ENCODE measurements at places on chromosomes 11 and 22.

GRCh38 chr11:47035108-47035507, 98.5 kb downstream of the CSTPP1 start:
- no peak for DNase-seq

DNA sequence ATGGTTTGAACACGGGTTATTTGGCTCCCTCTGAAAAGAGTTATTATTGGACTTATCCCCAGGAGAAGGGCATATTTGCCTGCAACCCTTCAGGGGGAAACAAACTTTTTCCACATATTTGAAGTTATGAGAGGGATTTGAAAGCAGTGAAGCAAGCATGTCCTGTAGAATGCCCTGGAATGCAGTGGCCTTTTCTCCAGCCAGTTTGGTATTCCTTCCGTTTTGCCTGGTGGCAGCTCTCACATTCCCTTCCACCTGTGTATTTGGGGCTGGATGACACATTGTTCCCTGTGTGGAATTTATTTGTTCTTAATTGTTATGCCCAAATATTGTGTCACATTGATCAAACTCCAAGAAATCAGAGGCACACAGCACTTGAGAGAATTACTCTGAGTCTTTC, 59.0 kb downstream of the OSBP2 start:
- DNase-seq: no peak

DNA sequence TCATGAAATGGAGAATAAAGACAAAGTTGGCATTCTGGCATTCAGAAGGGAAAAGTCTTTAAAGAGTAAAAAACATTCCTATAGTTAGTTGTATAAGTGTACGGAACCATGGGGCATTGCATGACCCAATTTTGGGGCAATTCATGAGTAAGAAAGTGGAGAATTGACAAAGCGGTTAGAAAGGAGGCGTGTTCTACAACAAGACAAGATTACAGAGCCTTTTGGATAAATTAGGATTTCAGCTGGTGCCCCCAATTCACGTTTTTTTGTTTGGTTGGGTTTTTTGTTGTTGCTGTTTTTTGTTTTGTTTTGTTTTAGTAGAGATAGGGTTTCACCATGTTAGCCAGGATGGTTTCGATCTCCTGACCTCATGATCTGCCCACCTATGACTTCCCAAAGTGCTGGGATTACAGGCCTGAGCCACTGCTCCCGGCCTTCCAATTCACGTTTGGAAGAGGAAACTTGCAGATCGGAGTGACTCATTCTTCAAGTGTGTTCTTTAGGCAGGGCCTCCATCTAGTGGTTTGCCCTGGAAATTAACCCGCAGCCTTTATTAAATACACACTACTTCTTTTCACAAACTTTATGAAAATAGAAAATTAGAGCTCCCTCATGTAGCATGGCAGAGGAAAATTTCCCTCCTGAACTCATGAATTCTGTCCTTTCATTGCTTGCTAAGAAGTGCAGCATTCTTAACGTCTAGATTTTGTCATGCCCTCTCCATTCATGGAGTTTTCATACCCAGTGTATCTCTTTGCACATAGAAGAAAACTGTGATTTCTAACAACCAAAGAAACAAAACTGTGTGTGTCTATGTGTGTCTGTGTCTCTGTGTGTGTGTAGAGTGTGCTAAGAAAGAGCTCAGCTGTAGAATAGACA, 118.1 kb downstream of the BBOX1 start:
- peak; percentile 8 for DNase-seq

DNA sequence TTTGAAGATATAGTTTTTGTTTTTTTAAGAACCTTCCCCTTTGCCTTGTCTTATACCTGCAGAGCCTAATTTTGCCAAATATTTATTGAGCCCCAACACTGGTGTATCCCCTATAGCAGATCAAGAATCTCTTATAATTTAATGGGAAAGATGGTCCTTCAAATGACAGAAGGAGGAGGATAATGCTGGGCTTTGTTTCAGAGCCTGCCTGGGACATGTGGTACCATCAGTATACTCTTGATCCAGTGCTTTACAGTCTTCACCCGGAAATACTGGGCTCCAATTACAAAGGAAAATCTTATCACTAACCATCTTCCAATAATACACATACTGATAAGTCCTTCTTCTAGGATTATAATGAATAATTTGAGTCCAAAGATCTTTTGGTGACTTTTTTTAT, 84.7 kb downstream of the GAB2 start:
- DNase-seq: no peak

GRCh38 chr11:125994509-125994908, 48.7 kb downstream of the VSIG10L2 start:
- DNase-seq: no peak

GRCh38 chr22:32717337-32718240, 83.9 kb upstream of the TIMP3 start:
- no peak for DNase-seq

DNA sequence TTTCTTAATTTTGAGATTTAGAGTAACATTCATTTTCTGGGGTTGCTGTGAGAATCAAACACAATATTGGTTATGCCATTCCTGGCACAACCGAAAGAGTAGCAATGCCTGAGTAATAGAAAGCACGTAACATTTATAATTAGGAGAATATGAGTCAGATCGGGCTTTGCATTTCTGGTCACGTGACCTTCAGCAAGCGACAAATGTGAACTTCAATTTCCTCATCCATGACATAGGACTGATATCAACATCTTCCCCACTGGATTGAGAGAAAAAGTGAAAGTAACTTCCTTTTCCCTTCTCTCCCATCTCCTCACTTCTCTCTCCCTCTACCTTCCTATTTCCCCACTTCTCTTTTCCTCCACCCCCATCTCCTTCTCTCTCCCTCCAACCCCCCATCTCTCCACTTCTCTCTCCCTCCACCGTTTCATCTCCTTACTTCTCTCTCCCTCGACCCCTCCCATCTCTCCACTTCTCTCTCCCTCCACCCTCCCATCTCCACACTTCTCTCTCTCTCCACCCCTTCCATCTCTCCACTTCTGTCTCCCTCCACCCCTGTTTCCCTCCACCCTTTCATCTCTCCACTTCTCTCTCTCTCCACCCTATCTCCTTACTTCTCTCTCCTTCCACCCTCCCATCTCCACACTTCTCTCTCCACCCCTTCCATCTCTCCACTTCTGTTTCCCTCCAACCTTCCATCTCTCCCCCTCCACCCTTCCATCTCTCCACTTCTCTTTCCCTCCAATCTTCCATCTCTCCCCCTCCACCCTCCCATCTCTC, 33.5 kb upstream of the CAT start:
- DNase-seq: no peak

DNA sequence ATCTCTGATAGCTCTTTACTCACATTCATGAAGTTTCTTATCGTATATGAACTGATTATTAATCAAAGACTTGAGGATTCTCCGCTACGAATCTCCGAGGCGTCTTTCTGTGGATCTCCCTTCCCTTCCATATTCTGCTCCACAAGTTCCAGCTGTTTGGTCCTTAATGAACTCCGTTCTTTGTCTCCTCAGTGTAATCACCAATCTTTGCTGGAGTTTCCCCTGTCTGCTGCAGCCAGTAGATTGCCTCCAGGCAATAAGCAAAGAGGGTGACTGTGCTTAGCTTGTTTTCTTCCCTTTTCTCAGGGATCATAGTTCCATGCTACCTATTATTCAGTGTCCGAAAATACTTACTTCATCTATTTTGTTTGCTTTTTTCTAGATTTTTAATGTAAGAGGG, 169.6 kb upstream of the FOLH1 start:
- no peak for DNase-seq

- DNase-seq: no peak
Measured at GRCh38 chr22:36367479-36367878, 20.3 kb downstream of the MYH9 start.

- no peak for DNase-seq
Measured at GRCh38 chr11:73218106-73218829, at the start of gene P2RY2. TSS of gene P2RY2 (plus strand) at chr11:73218281. CDS start at chr11:73234160, 15,879 bp downstream.

- DNase-seq: no peak
Measured at GRCh38 chr11:2590131-2590964, 109.4 kb downstream of the KCNQ1OT1 start.

DNA sequence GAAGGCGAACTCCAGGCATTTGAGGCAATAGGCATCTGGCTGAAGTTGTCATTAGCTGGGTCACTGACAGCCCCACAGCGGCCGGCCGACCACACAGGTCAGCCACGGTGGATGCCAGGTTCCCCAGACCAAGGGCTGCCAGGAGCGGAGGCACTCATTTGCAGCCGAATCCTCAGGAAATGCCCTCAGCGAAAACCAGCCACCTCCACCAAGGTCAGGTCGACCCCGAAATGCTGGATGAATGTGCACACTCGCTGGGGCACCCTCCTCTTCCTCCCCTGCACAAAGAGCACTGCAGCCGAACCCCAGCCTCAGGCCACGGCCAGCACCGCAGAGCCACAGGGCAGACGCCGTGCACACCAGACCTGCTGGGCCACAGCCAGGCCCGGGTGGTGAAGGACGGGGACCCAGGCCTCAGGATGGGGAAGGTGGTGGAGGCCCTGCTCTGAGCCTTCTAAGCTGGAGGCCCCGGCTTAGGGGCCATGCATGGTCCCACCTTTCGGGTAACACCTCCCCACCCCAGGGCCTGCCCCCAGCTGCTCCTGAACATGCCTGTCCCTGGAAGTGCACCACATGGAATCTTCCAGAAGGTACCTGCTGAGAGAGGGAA, 206.0 kb downstream of the BRD1 start:
- DNase-seq: no peak

GRCh38 chr11:121086866-121087265, 14.2 kb upstream of the TECTA start:
- DNase-seq: no peak

DNA sequence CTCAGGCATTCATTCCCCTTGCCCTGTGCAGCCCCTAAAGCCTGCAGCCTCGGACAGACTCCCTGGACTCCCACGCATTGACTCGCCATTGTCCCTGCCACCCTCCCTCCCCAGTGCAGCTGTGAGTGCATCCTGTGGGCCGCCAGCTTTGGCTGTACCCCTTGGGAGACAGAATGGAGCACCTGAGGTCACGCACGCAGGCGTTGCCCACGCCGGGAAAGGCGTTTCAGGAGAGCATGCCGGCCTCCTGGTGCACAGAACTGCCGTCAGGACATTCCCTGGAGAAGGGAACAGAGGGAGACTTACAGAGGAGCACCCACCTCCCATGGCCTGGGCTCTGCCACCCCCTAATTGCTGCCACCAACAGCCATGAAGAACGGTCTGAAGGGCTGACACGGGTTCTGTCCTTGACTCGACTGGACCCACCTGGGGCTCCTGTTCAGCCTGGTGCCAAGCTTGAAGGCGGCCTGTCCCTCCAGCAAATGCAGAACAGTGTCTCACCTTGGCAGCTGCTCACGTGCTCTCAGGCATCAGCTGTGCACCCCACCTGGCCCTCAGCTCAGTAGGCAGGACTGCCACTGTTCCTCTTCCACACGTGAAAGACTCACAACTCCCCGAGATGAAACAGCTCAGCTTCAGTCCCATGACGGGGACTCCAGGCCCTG, 503.8 kb downstream of the BRD1 start:
- DNase-seq: no peak

GRCh38 chr22:34015642-34016041, 95.4 kb upstream of the LARGE1 start:
- DNase-seq: no peak

GRCh38 chr11:65932558-65932919, 12.7 kb upstream of the TSGA10IP start:
- DNase-seq: no peak

GRCh38 chr11:6695377-6695776, 12.2 kb upstream of the MRPL17 start:
- DNase-seq: no peak

DNA sequence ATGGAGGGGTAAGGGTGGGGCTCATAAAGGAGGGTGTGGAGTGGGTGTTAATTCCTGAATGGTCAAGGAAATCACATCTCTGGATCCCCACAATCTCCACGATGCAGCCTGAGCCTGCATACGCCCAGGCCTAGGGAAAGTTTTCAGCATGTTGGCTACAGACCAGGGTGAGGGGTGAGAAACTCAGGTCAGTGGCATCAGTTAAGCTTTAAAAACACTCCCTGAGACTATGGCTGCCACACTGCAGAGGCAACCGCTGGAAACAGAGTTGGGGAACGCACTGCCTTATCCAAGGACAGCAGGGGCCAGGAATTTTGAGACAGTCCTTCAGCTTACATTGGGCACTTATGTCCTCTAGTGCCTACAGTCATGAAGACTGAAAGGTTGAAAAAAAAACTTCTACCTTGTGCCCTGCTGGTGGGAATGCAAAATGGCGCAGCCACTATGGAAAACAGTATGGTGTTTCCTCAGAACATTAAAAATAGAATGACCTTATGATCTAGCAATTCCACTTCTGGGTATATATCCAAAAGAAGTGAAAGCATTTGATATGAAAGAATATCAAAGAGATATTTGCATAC, 19.7 kb downstream of the DKK3 start:
- DNase-seq: no peak

DNA sequence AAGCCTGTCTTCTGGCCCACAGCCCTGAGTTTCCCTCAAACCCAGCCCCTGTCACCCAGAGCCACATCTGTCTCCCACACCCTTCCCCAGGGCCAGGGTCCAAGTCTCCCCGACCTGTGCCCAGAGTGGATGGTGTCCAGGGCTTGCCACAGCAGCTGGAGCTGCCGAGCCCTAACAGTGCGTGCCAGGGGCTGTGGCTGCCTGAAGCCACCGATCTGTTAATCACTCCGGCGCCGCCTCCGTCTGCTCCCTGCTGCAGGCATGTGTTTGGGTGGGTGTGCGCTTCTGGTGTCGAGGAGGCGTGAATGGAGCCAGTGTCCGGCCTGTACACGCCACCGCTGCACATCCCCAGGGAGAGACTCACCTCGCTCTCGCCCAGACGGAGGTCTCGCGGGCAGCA, 26.1 kb downstream of the SHISAL1 start:
- no peak for DNase-seq

DNA sequence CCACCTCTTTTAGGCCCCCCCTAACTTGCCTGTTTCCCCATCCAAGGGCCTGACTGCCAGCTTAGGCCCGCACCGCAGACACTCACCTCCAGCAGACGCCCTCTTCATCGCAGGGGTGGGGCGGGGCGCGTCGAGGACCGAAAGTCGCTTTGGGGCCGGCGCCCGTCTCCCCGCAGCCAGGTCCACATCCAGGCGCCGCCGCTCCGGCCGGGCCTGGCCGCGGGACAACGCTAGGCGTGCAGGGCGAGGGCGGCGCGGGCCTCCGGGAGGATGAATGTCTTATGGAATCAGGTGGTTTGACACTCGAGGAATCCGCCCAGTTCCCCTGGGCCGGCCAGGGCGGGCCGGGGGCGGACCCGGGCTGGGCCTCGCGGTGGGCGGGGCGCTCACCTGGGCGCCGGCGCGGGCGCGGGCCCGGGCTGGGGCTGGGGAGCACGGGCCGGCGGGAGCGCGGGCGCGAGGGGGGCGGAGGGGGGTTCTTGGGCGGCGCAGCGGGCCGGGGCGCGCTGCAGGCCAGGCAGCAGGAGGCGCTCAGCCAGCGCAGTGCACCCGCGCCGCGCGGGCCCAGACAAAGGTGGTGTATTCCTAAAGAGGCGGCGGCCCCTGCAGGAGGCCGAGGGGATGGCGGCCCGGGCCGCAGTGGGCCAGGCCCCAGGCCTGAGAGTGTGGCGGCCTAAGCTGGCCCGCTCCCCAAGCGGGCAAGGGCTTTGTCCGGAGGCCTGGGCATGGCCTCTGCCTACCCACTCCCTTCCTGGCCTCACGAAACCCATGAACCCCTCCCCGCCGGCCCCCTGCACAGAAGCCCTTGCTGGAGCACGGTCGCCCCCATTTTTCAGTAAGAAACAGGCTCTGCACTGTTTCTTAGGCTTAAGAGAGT, 177.6 kb downstream of the IGLL1 start:
- peak; percentile 61 for DNase-seq
